Activated CD4-positive, CD25-positive, alpha-beta regulatory T cell treated with anti-CD3 and anti-CD28 coated beads, Interleukin-2, amount 50 U/mL, for 16 hours (primary cell): ENCODE measurements at places on chromosomes 4 and X.

- DNase-seq: no peak
Measured at GRCh38 chrX:124275182-124275894, 57.1 kb upstream of the TEX13D start.

GRCh38 chr4:40916218-40916555 lies 166.4 kb downstream of the NSUN7 start:
- DNase-seq: no peak

GRCh38 chr4:5882947-5883346 lies 9.9 kb downstream of the CRMP1 start:
- no peak for DNase-seq

- no peak for DNase-seq
Measured at GRCh38 chr4:123393721-123394120, 2.9 kb upstream of the SPRY1 start.

GRCh38 chr4:129603241-129603931 lies 507.4 kb downstream of the C4orf33 start:
- no peak for DNase-seq

DNA sequence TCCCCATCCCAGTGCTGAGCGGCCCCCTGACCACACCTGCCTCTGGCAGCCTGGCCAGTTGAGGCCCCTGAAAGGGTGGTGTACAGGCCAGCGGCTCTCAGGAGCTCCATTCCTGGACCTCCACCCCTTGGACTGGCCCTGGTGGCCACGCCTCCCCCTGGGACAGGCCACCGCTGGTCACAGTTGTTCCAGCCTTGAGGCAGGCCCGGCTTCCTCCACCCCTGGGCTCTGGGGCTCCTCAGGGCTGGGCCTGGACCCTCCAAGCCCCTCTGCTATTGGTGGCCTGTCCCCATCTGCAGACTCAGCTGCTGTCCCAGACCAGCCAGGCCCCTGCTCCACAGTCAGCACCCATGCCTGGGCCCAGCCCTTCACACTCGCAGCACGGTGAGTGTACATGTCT lies 93.2 kb upstream of the NKX1-1 start:
- no peak for DNase-seq

- no peak for DNase-seq
Measured at GRCh38 chr4:107804956-107805355, 19.8 kb upstream of the SGMS2 start.
